Hypothalamus (tissue), 51 donors: ENCODE measurements at places on chromosomes 1 and 21.

GRCh38 chr1:203069030-203069747 lies 16.6 kb downstream of the MYOG start:
- no peak for DNase-seq

GRCh38 chr1:66739401-66740157 lies 12.7 kb upstream of the DYNLT5 start:
- DNase-seq: no peak

- no peak for DNase-seq
These were observed 27.0 kb downstream of the TRIM11 start for GRCh38 chr1:228379666-228380065.

GRCh38 chr1:119101563-119101962 lies 38.9 kb downstream of the WARS2 start:
- DNase-seq: no peak

GRCh38 chr21:36535618-36536241 lies 55.8 kb upstream of the CLDN14 start:
- DNase-seq: no peak

DNA sequence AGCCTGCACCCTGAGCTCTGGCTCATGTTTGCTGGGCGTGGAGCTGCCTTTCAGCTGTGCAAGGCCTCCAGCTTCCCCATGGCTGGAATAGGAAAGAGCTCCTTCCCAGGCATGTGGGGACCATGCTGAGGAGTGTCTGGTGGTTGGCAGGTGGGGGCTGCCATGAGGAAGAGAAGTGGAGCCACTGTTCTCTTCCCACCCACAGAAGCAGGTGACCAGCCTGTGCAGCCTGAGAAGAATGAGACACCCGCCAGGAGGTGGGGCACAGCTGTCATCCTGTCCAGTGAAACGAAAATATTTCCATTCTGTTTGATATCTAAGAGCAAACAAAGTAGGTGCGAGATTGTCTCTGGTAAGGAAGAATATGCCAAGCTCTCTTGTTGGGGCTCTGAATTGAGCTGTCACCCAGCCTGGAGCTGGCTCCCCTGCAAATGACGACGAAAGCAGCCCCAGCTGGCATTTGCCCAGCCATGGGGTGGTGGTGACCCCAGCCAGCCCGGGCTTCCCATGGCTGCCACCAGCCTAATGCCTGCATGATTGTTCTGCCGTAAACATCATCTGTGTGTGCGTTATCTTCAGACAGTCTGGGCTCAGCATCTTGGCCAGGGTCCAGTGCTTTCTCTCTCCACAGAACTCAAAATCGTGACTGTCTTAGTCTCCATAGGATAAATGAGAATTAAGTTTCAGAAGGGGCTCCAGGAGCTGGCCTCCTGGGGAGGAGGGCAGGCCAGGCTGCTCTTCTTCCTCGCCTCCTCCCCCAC lies 429.8 kb upstream of the VAMP3 start:
- no peak for DNase-seq

DNA sequence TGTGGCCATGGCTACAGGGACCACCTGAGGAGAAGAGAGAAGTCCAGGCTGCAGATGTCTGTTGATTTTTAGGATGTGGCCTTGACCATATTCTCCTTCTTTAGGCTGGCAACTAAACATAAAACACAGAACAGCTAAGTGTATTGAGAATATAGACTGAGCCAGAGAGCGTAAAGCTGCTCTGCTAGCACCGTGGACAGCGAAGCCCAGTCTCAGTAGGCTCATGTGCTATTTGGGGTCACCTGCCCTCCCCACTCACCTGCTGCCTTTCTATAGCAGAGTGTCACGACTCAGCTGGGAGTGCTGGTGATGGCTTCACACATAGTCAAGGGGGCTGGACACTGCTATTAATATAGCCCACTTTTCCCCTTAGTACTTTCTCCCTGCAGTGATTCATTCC lies 278.5 kb downstream of the KCNH1 start:
- DNase-seq: no peak

DNA sequence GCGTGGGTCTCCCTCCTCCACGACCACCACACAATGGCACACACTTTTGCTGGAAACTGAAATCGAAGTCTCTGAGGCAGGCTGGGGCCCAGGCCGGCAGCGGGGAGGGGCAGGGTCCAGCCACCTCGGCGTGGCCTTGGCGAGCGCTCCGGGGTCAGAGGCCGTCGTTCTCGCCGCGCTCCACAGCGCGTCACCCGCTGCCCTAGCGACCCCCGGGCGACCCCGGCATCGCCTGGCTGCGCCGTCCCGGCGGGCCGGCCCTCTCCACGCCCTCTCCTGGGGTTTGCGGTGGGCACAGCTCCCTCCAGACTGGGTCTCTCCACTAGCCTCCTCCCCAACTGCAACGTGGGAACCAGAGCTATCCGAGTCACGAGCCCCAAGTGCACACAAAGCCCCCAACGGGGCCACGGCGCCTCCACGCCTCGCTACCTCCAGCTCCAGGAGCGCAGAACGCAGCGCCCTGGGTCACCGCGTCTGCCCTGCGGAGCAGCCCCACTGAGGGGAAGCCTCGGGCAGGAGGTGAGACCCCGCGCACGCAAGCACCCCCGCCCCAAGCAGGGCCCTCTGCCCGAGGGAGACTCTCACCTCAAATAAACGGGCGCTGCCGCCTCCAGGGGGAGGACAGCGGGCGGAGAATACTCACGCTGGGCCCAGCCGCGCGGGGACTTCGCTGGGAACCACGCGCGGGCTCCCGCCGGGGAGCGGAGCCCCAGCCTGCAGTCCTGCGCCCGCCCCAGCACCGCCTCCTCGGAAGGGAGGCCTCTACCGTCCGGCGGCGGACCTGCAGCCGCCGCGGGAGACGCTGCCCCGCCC lies 134.0 kb upstream of the BARHL2 start:
- DNase-seq: peak; percentile 77

DNA sequence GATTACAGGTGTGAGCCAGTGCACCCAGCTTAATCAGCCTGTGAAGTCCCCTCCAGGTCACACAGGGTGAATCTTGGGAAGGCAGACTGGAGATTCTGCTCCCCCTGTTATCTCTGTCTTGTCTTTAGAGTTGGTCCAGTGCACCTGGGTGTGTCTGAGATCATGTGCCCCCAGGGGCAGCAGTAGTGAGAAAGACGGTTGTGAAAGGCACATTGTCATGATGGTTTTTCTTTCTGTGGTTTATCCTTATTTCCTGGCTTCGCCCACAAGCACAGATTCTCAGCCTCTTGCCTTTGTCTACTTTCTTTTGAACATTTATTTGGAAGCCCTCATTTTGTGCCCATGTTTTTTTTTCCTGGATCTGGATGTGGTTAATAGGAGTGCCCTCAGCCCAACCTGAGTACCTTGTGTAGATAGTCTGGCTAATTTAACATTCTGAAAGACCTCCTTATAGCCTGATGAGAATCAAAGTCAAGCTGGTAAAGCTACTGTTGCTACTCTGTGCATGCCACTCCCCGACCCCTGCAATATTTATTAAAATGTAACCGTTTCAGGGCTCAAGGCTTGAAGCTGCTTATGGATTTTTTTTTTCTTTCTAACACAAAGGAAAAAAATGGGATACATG lies 23.7 kb downstream of the UCK2 start:
- no peak for DNase-seq

- DNase-seq: no peak
These were observed 918 bp downstream of the IFNLR1 start for GRCh38 chr1:24186031-24186710.

DNA sequence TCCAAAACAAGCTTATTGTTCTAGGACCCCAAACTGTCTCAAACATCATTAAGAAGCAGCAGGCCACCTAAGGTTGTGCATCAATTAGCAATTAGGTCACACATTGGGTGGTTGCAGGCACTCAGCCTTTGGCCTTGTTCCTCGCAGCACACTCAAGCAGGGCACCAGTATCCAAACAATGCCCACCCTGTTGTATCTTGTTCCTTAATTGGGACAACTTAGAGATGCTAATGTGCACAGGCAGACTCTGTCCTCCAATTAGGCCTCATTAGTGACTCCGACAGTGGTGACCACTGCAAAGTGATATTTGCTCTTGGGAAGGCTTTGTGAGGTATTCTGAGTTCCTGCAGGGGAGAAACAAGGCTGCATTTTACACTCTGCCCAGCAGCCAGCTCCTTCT lies 515.1 kb upstream of the PTBP2 start:
- DNase-seq: no peak

DNA sequence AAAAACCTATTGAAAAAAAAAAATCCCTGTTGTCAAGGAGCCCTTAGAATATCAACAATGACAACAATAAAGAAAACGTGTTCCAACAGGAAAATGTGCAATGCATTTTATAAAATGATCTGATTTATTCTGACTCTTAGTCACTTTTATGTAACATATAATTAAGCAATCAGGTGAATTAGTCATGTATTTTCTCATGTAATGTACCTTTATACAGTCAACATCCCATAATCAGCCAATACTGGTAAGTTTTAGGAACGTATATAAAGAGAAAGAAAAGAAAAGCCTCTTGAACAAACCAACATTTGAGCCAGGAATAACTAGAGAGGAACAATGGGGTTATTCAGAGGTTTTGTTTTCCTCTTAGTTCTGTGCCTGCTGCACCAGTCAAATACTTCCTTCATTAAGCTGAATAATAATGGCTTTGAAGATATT lies at the start of gene CLCA4:
TSS of gene CLCA4 (plus strand) at position 292 of the 435 bp plus-strand sequence. CDS start at position 334, 42 bp downstream.
- no peak for DNase-seq

DNA sequence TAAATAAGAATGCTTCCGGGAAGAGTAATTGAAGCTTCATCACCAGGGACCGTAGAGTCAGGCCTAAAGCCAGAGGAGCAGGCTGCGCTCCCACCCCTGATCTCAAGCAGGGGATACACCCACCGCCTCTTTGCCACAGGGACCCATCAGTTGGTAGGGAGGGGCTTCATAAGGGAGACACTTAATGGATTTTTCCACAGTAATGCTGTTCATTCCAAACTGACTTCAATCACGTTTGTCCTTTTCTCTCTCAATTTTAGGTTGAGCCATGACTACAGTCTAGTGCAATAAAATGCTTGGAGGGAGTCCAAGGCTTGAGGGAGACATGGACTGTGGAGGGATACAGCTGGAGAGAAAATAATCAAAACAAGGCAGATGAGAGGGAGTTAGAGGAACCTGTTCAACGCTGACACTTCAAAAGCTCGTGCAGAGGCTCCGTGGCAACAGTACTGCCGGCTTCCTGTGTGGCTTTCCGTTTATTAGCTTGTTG lies 111.5 kb downstream of the SEC16B start:
- no peak for DNase-seq

GRCh38 chr1:93080179-93080823 lies 1.2 kb downstream of the MTF2 start:
- DNase-seq: no peak

- no peak for DNase-seq
These were observed 143.7 kb downstream of the TM2D1 start for GRCh38 chr1:61581251-61581650.

DNA sequence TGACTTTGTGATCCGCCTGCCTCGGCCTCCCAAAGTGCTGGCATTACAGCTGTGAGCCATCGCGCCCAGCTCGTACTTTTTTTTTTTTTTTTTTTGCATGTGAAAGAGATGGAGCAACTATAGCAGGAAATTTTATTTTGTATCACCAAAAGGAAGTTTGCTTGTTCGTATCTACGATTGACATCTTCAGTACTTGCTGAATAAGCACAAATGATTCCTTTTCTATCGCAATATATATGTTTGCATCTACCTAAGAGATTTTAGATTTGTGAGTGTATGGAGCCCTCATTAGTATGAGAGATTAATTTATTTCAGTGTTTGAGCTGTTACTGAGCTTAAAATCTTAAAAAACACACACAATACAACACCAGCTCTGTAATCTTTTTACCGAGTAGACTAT lies 143.1 kb downstream of the NFIA start:
- no peak for DNase-seq

- peak; percentile 73 for DNase-seq
These were observed 40.6 kb downstream of the AKNAD1 start for GRCh38 chr1:108816049-108816893.

DNA sequence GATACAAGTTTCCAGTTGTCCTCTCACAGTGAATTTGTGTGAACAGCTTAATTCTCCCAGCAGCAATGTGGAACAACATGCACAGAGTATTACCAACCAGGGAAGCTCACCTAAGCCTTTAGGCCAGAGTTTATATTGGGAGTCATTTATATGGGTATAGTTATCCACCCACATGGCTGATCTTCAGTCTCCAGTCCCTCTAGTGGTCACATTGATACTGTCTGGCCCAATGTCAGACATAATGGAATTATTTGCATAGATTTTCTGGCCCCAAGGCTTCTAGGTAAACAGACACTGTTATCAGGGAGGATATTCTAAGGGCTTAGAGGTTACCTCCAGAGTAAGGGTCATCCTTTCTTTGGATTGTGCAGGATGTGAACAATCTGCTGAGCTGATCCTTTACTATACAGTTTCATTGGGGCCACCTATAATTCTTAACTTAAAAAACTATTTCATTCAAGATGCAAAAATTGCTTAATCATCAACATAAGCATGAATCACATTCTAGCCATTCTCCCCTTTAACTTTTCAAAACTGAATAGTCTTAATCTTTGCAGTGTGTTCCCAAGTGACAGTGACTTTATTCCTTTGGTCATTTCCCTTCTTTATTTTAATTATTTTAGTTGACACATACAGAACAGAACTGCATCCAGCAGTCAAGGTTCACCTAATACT lies 210.9 kb downstream of the LTN1 start:
- DNase-seq: no peak

DNA sequence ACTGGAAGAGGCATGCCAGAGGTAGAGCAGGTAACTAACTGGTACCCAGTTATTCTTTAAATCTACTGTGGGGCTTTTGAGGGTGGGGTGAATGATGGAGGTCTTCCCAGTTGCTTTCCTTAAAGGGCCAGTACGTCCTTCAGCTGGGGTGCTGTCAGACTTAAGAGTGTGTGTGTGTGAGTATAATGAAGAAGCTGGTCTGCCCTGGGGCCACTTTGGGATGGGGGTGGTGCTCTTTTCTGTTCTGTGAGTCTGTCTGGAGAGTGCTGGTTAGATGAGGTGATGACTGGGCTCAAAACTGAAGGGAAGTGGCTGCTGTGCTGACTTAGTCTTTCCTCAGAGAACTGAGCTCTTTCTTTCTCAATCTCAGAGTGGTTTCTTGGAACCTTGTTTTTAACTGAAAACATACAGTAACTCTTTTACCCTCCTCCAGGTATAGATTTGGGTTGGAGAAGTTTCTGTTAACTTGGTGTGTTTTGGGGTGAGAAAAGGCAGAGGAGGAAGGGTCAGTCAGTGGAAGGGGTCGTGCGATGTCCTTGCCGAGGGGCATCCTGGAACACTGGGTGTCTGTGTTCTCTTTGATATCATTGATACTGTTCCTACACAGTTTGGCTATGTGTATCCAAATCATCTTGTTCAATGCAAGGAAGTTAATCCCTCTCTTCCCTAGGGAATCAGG lies 746 bp downstream of the MACF1 start:
- no peak for DNase-seq

GRCh38 chr1:6313393-6314200 lies 52.7 kb upstream of the GPR153 start:
- DNase-seq: no peak

- no peak for DNase-seq
These were observed 47.8 kb downstream of the ACTL8 start for GRCh38 chr1:17802945-17803344.

- DNase-seq: no peak
These were observed 91.4 kb upstream of the LYPLAL1 start for GRCh38 chr1:219081943-219082925.

GRCh38 chr1:174769961-174770549 lies 229.7 kb upstream of the CACYBP start:
- no peak for DNase-seq
